Cortex of kidney (tissue), 1 donor: ENCODE measurements at places on chromosomes 2 and 18.

- no peak for DNase-seq
Measured at GRCh38 chr2:83085869-83086268, 1373.2 kb downstream of the SUCLG1 start.

GRCh38 chr2:75276093-75277029, 77.0 kb upstream of the TACR1 start:
- no peak for DNase-seq

- no peak for DNase-seq
Measured at GRCh38 chr18:6561420-6561861, 146.7 kb upstream of the L3MBTL4 start.

DNA sequence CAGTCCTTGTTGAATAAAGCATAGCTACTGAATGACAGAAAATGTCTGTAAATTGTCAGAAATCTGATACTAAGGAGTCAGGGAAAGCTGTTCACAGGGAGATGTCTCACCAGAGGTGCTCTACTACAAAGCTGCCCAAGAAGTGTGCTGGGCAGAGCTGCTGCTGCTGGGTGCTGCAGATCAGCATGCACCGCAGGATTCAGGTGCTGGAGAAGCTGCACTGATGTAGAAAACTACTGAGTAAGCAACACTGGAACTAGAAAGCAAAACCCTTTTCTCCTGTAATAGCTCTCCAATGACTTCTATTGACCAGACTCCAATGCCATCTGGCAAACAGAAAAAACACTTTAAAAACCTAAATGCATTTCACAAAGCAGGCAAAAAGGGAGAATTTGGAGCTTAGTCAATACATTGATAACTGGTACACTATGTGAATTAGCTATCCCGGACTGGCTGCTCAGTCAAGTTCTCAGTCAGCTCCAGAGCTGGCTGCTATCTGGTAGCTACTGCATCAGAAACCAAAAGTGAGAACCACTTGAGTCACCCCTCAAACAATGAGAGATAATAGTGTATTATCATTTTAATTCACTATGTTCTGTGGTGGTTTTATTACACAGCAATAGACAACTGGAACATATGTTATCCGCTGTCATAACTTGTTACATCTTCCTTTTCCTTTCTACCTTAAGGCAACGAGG, 493.1 kb downstream of the CPS1 start:
- DNase-seq, result no peak

DNA sequence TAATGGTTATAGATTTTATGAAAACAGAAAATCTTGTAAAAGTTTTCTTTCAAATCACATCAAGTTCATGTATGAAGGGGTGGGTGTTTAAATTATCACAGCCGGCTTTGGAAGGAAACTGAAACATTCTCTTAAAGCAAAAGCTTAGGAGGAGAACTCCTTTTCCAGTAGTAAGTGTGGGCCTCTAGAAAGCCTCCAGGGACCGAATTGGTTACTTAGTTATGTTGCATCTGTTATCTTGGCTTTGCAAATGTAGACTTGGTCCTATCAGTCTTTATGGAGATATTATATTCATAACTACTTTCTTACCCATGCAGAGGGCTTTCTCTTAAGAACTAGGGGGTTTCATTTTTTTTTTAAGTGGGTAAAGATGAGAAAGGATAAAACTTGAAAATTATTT, 7.4 kb downstream of the NAB1 start:
- DNase-seq, result no peak

DNA sequence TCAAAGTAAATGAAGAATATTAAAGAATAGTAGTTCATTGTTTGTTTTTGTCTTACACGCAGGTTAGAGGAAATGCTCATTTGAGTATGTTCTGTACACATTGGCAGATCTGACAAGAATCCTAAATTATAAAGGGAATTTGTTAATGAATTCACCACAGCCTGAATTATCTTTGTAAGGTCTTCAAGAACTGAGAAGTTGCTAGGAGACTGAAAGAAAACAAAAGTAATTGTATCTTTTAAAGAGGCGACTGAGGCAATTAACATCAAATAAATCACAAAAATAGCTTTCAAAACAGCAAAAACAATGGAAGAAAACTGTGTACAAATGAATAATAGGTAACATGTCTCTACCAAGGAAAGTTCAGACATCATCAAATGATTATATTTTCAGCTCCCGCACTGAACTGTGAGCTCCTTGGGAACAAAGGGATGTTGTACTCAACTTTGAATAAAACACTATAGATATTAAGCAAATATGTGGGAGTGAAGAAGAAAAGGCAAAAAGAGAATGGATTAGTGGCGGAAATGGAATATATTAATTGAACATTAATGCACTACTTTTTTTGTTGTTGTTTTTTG, 51.7 kb upstream of the ATIC start:
- DNase-seq, result no peak

- DNase-seq, result no peak
Measured at GRCh38 chr2:69138793-69139459, 125.9 kb downstream of the ANTXR1 start.

GRCh38 chr2:42921721-42922120, 129.3 kb upstream of the HAAO start:
- no peak for DNase-seq

GRCh38 chr2:121530212-121530705, 421 bp upstream of the RNU4ATAC start:
- no peak for DNase-seq

DNA sequence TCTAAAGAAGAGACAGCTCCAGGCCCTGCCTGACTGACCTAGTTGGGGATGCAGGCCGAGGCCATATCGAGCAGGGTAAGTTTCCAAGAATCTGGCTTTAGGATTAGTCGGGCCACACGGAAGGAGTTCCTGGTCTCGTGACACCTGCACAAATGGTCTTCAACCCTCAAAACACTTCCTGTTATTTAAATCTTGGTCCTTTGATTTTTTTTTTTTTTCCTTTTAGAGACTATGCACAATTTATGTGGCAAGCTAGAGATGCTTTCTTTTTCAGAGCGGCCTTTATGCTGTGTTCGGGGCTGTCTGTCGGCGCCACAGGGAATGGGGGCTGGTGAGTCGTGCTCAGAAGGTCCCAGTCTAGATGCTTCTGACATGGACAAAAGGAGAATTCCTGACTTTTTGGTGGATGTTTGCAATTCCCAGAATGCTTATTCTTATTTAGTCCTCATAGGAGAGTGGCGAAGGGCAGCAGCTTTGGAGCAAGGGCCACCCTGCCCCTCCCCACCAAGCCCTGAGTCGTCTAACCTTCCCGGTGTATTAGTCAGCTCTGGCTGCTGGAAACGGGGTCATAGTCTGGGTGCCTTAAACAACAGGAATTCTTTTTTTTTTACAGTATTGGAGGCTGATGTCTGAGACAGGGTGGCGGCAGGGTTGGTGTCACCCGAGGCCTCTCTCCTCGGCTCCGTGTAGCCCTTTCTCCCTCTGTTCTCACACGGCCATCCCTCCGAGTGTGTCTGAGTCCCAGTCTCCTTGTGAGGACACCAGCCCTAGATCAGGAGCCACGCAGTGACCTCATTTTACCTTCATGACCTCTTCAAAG, 27.4 kb downstream of the HPCAL1 start:
- no peak for DNase-seq

DNA sequence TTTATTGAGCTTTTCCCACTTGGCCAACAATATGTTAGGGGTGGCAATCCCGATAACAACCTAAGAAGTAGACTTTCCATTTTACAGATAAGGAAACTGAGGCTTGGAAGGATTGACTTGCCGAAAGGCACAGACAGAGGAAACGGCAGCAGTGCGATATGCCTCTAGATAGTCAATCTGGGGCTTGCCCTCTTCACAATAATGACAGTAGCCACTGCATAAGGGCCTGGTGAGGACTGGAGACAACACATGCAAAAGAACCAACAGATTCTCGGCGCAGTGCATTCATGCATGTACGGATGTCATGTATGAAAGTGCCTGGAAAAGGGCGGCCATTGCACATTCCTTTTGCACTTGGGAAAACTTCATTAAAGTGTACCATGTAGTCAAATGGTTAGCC, 811.2 kb downstream of the RNF144A start:
- no peak for DNase-seq

DNA sequence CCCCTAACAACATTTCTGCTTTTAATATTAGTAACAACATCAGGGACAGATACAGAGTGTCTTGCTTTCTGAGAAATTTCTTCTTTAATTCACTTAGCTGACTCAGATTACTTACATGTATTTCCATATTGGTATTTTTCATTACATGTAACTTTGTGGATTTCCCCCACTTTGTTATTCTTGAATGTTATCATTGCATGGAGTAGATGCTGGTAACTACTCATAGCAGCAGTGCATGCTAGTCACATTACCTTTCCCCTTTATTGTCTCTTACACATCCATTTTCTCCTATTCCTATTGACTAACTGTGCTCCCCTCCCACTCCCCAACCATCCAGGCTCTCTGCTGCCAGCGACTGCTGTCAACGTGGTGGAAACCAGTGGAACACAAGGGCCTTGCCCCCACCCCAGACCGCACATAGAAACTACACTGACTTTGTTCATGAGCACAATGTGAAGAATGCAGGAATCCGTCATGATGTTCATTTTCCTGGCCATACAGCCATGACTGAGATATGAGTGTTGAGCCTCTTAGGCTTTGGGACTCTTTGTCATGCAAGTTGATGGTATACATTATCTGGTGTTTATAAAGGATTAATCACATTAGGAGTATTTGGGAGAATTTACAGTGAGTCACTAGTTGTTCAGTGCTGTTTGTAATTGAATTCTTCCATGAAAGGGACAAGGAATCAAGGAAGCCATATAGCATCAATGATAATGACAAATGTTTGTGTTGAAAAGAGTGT, 91.0 kb downstream of the EPB41L5 start:
- DNase-seq, result no peak

GRCh38 chr2:24906466-24906865, 13.6 kb downstream of the ADCY3 start:
- DNase-seq, result no peak

DNA sequence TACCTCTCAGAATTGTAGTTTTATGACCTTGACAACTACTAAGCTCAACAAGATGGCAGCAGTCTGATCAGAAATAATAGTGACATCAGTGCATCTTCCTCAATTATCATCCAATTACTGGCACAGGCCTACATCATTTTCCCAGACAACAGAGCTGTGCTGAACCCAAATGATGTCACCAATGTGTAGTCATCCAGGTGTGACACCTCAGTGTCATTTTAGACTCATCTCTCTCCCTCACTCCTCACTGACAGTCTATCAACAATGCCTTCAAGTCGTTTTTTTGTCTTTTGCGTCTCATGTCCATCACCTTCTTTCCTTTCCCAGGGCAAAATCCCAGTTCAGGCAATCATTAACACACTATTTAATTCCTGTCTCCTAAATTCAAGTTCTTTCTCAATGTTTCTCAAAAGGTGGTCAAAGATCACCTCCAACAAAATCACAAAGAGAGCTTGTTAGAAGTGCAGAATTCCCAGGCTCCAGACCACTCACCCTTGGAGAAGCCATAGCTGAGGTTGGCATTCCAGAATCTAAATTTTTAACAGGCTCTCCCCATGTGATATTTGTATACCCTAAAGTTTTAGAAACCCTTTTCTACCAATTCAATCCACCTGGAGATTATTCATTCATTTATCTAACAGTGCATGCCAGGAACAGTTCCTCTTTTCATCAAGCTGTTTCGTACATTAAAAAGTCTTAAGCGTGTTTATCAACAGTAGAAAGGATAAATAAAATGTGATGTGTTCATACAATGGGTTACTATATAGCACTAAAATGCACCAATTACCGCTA, 125.3 kb upstream of the KLF7 start:
- no peak for DNase-seq

DNA sequence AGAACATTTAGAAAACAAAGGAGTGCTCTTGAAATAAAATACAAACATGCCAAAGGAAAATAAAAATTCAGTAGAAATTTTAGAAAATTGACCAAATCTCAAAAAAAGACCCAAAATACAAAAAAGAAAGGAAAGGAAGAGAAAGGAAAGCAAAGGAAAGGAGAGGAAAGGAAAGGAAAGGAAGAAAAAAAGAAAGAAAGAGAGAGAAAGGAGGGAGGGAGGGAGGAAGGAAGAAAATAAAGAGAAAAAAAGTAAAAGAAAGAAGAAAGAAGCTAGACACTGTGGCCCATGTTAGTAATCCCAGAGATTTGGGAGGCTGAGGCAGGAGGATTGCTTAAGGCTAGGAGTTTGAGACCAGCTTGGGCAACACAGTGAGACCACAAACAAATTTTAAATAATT, 500.1 kb upstream of the VRK2 start:
- no peak for DNase-seq

DNA sequence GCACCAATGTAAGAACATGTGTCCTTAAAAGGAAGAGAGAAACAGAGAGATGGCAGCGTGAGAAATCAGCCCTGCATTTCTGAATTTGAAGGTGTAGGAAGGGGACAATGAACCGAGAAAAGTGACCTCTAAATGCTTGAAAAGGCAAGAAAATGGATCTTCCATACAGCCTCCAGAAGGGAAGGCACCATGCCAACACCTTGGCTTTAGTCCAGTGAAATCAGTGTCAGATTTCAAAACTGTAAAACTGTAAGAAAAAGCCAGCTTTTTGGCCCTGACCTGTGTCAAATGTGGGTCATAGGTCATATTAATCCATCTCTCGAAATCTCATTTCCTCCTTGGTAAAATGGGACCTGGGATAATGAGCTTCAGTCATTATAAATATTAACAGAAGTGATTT, 762.3 kb downstream of the DCDC2C start:
- DNase-seq, result no peak

- no peak for DNase-seq
Measured at GRCh38 chr2:123723706-123724105, 301.4 kb upstream of the CNTNAP5 start.
